CD8-positive, alpha-beta T cell (primary cell): ENCODE measurements at places on chromosomes 7 and 10.
A peak's percentile ranks its signal among the peaks of the same experiment; 100 is the strongest.

GRCh38 chr10:90862908-90863514 lies 5.2 kb upstream of the HTR7 start:
- DNase-seq: no peak

- DNase-seq: no peak
Measured at GRCh38 chr7:139718859-139719258, 58.9 kb downstream of the HIPK2 start.

DNA sequence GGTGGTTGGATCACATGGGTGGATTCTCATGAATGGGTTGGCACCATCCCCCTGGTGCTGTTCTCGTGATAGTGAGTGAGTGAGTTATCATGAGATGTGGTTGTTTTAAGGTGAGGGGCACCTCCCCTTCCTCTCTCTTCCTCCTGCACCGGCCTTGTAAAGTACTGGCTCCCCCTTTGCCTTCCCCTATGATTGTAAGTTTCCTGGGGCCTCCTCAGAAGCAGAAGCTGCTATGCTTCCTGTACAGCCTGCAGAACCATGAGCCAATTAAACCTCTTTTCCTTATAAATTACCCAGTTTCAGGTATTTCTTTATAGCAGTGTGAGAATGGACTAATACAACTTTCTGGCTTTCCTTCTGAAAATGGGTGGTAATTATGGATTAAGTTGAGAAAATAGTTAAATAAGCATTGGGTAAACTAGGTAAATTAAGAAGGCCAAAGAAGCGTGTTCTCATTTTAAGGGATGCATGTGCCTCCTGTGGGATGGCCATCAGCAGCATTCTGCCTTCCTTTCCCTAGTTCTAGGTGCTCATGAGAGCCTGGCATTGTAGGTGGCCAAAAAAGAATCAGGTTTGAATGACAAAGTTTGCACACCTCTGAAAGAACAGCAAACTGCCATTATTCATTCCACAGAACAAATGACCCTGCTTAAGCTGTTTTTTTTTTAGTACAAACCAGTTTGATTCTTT lies 241.4 kb upstream of the CCDC6 start:
- DNase-seq: no peak

DNA sequence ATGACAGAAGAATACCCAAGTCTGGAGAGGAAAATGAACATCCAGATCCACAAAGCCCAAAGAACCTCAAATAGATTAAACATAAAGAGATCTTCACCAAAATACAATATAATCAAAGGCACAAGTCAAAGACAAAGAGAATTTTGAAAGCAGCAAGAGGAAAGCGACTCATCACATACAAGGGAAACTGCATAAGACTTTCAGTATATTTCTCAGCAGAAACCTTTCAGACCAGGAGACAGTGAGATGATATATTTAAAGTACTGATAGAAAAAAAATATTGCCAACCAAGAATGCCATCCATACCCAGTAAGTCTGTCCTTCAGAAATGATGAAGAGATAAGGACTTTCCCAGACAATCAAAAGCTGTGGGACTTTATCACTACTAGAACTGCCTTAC lies 81.5 kb upstream of the GALNT17 start:
- no peak for DNase-seq

DNA sequence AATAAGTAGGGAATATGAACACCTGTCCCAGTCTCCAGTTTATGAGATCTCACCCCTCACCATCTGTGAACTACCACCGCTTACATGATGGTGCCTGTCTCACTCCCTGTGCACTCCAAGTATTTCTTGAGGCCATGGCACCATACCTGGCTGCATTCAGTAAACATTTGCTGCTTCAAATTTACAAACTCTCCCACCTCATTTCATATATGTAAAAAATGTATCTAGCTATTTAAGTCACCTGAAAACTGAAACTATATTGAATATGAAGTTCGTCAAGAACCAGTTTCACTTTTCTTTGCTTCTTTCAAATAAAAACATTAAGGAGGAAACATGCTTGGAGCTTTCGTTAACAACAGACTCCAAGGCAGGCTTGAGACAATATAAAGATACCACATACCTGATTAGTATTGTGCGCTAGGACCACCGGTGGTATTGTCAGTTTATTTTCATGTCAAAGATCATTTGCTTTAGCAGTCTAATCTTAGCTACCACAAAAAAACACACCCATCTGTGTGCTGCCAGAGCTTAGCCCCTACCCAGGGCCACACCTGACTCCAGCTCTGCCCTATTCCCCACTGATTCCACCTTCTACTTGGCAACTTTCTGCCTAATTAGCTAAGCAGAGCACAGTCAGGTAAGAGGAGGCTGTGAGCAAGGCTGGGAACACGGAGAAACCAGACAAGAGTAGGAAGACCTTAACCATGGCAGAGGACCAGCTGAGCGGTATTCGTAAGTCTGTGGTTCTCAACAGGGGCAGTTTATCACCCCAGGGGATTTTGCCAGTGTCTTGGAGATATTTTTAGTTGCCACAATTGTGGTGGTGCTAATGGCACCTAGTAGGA lies 92.0 kb downstream of the ZFAND4 start:
- DNase-seq: no peak

DNA sequence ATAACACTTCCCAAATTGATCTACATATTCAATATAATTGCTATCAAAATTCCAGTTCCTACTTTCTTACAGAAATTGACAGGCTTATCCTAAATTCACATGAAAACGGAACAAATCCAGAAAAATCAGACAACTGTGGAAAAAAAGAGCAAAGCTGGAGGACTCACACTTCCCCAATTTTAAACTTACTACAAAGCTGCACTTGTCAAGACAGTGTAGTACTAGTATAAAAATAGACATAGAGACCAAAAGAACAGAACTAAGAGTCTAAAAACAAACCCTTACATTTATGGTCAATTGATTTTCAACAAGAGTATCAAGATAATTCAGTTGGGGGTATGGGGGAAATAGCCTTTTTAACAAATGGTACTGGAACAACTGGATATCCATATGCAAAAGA lies 27.5 kb downstream of the LMBR1 start:
- no peak for DNase-seq

GRCh38 chr10:44306762-44307161 lies 78.1 kb downstream of the CXCL12 start:
- DNase-seq: no peak

- peak; percentile 36 for DNase-seq
Measured at GRCh38 chr7:156039971-156040677, 227.9 kb upstream of the SHH start.

- no peak for DNase-seq
Measured at GRCh38 chr10:106078895-106079576, 1085.5 kb downstream of the SORCS1 start.

DNA sequence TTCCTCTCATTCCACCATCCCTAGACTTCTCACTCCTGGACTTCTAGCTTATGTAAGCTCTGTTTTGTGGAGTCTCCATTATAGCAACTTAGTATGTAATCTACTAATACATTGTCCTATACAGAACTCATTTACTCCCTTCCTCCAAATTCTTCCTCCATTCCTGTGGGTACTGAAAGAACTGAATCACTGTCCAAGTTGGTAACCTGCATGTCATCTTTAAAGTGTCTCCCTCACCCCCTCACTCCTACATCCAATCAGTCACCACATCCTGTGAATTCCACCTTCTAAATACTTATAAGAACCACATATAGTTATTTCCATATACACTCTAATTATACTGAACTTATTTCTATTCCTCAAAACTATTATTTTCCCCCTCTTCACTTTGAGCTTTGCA lies 20.3 kb downstream of the AASS start:
- DNase-seq: no peak
